ENCODE measurements at places on chromosomes 16 and 17. TPM values are rescaled to one million over a fixed set of nuclear protein-coding genes. Genes with fewer than 3 reads are reported as not detected.

The ESRP2 gene
- 2.8 TPM for total RNA-seq

The ACSM2A gene
- total RNA-seq = not detected

The CMTM1 gene
- total RNA-seq = 2.0 TPM

The CA7 gene
- total RNA-seq = 0.27 TPM

The KRTAP16-1 gene
- not detected for total RNA-seq

The CCDC40 gene
- 11.3 TPM for total RNA-seq

The AANAT gene
- total RNA-seq = 0.33 TPM

The CCR7 gene
- total RNA-seq = not detected

The CDK5R1 gene
- total RNA-seq = 1.7 TPM

DNA sequence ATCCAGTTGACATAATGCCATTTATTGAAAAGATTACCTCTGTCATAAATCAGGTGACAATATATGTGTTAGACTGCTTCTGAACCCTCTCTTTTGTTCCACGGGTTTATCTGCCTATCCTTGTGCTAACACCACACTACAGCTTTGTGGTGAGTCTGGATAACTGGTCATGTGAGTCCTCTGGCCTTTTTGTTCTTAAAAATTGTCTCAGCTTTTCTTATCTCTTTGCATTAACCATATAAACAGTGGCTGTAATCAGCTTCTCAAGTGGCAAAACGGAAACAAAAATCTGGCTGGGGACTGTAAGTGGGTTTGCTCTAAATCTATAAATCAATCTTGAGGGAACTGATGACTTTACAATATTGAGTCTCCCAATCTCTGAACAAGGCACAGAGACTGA is 44.6 kb downstream of the STX8 start:
- no peak for DNase-seq

GRCh38 chr16:2971985-2972784 is 3.0 kb downstream of the PAQR4 start:
- DNase-seq = no peak

- DNase-seq = no peak
These were observed 42.3 kb upstream of the ZNF750 start for GRCh38 chr17:82881900-82882714.

DNA sequence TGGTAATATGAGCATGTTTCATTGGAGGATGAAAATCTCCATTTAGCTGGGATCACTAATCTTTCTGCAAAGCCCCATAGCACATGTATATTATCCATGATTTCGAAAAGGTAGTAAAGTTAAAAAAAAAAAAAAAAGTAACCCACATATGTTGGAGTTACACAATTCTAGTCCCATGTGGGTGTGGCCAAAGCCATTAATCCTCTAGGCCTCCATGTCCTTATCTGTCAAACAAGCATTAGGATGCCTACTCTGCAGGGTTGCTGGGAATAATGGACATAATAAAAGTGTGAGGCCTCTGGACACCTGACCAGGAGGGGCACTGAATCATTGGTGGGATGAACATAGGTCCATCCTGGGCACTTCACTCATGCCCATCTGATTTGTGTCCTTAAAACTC is 29.2 kb upstream of the VAT1L start:
- DNase-seq = no peak

GRCh38 chr16:87074641-87075318 is 242.4 kb downstream of the C16orf95 start:
- no peak for DNase-seq

DNA sequence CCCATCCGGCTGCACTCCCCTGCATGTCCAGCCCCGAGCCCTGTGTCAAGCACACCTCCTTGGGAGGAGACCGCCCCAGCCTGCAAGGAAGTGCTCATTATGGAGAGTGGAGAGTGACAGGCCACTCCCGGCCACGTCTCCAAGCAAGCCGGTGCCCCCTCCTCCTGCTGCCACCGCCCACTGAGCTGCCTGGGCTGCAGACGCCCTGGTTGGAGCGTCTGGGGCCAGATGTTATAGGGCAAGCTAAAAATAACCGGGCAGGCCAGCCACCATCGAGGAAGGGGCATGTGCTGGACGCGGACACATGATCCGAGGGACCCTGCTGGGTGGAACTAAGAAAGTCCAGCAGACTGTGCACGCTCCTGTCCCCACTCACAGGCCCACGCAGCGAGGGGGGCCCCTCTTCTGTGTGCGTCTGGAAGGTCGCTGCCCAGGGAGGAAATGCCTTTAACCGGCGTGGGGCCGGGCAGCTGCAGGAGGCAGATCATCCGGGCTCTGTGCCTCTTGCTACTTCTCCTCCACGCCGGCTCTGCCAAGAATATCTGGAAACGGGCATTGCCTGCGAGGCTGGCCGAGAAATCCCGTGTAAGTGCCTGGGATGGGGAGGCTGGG is at the start of gene WFDC1:
WFDC1 (plus strand) TSS at position 348 of the 612 bp plus-strand sequence; CDS start at position 442, 94 bp downstream.
- DNase-seq = peak; percentile 39

- DNase-seq = no peak
These were observed 1.1 kb downstream of the ARL6IP1 start for GRCh38 chr16:18800293-18800692.

DNA sequence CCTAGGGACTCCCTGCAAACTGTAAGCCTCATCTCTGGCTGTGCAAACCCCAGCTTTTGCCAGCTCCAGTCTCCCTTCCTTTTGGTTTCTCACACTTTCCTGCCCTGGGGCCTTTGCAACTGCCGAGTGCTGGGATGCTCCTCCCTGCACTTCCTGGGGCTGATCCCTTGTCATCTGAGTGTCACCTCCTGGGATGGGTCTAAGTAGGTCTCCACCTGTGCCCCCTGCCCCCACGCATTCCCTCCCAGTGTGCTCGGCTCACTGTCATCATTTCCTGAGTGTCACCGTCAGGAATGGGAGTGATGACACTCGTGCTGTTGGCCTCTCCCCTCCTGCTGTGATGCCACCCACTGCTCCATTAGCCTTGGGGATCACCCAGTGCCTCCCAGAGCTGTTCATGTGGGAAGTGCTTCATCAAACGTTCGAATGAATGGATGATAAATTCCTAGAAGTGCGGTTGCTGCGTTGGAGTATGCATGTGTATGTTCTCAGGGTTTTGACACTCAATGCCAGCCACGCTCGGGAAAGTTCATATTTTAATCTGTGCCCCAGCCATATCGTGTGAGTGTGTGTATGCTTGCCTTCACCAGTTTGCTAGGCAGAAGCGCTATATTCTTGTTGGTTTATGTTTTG is 189.9 kb downstream of the NTN1 start:
- DNase-seq = no peak

DNA sequence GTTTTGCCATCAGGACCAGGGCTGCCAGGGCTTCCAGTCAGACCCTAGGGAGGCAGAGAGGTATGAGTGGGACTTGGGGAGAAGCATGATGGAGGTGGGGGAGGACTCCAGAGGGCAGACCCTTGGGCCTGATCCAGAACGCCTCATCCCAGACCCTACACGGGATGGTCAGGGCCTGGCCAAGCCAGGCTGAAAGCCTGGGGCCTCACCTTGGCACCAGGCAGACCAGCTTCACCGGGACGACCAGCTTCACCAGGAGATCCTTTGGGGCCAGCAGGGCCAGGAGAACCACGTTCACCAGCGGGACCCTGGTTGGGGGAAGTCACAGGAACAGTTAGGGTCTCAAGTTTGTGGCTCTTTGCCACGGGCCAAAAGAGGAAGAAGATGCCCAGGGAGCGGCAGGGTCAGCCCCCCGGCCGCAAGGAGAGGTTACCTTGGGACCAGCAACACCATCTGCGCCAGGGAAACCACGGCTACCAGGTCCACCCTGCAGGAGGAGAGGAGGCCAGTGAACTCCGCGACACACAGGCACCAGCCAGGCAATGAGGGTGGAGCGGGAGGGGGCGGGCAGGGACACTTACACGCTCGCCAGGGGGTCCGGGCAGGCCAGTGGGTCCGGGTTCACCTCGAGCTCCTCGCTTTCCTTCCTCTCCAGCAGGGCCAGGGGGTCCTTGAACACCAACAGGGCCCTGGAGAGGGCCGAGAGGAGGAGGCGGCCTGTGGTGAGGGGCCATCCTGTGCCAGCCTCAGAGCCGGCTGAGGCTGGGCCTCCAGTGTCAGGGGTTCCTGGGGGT is 7.1 kb downstream of the COL1A1 start:
- DNase-seq = no peak

GRCh38 chr17:38654411-38655398 is 20.1 kb downstream of the EPOP start:
- no peak for DNase-seq

- no peak for DNase-seq
These were observed 14.0 kb downstream of the PLLP start for GRCh38 chr16:57270221-57271062.

- DNase-seq = no peak
These were observed 44.8 kb downstream of the METTL16 start for GRCh38 chr17:2466931-2467330.

DNA sequence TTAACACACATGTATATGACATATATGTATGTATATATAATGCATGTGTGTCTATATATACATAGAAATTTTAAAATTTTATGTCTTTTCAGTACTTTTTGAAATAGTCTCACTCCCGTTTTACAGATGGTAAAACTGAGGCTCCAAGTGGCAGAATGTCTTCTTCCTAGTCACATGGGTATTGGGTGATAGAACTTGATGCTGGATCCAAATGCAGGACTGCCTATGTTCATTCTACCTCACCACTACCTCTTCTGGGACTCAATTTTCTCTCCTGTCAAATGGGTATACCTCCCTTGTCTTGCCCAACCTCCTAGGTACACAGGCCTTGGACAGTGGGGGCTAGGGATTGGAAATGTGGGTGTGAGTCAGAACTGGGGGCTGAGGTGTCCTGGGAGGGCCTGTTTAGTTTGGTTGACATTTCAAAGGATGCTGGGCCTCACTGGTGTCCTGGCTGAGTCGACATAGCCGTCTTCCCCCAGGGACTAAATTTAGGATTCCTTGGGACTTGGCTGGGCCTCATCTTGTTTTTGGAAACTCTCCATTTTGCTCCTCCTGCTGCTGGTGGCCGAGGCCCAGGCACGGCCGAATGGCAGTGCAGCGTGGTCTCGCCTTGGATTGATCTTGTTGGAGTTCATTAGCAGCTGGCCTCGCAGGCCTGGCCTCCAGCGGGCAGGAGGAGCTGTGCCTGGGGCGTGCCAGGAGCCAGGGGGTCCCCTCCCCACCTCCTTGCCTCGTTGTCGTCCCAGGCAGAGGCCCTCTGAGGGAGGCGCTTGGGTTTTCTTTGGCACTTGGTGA is 25.9 kb downstream of the NKD1 start:
- peak; percentile 10 for DNase-seq

- no peak for DNase-seq
These were observed 3.5 kb downstream of the CHAD start for GRCh38 chr17:50465171-50465570.

DNA sequence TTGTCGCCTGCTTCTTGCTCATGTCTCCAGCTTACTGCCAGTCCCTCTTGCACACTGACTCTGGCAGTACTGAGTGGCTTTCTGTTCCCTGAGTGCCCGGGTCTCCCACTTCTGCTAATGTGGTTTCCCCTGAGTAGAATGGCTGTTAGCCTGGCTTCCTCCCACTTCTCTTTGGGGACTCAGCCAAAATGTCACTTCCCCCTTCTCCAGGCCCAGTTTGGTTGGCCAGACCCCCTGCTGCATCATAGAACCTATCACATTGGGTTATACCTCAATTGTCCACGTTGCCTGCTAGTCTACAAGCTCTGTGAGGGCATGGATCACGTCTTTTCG is 304.4 kb downstream of the HS3ST3B1 start:
- no peak for DNase-seq

- DNase-seq = peak; percentile 37
These were observed 50.4 kb downstream of the TIMM22 start for GRCh38 chr17:1047177-1047878.

- DNase-seq = no peak
These were observed 569 bp downstream of the PRSS21 start for GRCh38 chr16:2817340-2818271.

DNA sequence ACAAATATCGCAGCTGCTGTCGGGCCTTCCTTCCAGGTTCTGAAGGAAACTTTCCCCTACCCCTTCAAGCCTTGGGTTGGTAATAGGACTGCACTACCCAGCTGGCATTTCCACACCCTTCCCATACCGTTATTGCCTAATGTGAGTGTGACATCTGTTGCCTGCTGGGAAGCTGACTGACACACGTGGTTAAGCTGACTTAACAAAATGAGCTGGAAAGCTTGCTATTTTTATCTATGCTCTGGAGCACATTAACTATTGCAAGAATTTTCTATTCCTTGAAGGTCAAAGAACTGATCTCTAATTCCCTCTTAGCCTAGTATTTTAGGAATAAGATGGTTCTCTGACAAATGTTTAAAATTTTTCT is 79.5 kb downstream of the PMP22 start:
- peak; percentile 51 for DNase-seq

GRCh38 chr16:68943961-68944360 is 100.6 kb downstream of the TANGO6 start:
- DNase-seq = no peak

DNA sequence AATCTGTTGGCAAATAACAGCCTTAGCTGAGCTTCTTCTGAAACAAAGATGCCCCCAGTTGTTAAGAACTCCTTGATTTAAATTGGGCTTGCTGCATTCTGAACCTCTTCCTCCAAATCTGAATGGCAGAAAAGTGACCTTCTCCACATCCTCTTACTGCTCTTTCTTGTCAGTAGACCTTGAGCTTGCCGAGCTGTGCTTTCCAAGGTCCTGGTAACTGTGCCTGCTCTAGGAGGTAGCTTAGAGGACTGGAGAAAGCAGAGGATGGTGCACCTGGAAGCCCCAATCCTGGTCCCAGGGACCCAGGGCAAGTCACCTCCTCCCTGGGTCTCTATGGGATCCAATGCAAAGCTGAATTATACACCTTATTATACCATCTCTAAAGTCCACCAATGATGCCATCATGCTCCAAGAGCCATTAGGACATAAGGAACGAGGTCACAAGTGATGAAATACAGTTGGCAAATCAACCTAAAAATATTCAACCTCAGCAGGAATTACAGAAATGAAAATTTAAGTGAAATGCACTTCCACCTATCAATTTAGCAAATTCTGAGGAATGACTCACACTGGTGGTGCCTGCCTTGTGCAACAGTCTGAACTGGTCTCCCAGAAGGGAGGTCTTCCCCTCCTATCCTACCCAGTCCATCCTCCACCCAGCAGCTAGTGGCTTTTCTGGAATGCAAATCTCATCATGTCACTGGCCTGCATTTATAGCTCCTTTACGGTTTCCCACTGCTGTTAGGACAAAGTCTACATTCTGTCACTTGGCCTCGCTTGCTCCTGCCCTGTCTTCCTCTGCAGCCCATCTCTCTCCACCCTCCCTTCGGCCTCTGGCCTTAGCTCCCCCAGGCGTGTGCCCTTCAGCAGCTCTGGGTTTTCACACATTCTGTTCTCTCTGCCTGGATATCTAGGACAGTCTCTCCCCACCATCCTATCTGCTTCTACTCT is 36.6 kb downstream of the TOM1L2 start:
- no peak for DNase-seq

DNA sequence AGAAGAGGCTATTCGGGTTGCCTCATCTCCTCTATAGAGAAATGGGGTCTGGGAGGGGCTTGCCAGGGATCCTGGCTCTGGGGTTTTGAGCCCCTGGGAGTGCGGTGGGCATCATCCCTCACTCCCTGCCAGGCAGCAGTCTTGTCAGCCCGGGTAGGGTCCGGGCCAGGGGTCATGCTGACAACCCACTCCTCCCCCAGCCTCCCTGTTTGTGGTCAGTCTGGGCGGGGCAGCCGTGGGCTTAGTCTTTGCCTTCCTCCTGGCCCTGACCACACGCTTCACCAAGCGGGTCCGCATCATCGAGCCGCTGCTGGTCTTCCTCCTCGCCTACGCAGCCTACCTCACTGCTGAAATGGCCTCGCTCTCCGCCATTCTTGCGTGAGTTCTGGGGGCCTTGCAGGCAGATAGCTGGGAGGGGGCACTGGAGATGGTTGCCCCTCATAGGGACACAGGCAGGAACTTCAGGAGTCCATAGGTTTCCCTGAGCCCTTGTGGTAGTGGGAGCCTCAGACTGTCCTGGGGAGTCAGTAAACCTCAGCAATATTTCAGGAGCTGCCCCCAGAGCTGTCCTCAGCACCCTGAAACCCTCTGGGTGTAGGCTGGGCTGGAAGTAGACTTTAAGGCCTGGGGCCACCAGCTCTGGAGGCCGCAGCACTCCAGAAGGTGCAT is 6.9 kb downstream of the SLC9A5 start:
- DNase-seq = no peak
